GM23248 (cell line): ENCODE measurements at places on chromosomes 5 and 9.

- no peak for DNase-seq
Measured at GRCh38 chr9:134125413-134126095, 10.3 kb upstream of the WDR5 start.

- DNase-seq: no peak
Measured at GRCh38 chr5:10856071-10856470, 95.0 kb upstream of the DAP start.

DNA sequence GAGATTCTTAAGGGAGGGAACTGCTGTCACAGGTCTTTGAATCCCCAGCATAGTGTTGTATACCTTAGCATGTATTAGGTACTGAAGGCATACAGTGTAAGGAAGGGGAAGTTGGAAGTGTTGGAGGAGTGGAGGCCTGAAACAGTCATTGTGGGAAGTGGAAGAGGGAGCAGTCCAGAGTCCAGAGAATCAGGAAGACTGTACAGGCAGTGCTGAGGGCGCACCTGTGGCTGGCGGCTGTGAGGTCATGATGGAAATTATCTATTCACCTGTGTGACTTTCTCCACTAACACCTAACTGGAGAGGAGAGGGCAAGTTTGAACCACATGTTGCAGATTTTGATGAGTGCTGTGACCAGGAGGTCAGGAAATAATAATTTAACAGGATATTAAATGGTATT, 119.7 kb upstream of the NIPBL start:
- DNase-seq: no peak

- DNase-seq: no peak
Measured at GRCh38 chr5:179287071-179287470, 58.2 kb downstream of the ADAMTS2 start.

- DNase-seq: peak; percentile 8
Measured at GRCh38 chr5:79931866-79932265, 59.2 kb downstream of the MTX3 start.

DNA sequence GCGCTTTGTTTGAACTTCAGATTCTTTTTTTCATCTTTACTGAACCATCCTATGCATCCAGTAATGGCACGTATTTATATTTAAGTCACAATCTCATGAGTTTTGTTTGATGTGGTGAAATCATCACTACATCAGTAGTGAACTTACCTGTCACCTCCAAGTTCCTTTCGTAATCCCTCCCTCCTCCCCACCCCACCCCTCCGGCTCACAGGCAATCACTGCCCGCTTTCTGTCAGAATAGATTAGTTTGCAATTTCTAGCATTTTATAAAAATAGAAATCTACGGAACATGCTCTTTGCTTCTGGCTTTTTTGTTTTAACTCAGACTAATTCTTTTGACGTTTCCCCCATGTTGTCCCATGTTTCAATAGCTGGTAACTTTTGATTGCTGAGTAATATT, 305.4 kb upstream of the IRX4 start:
- no peak for DNase-seq

- no peak for DNase-seq
Measured at GRCh38 chr9:135138078-135138855, 50.8 kb downstream of the OLFM1 start.

DNA sequence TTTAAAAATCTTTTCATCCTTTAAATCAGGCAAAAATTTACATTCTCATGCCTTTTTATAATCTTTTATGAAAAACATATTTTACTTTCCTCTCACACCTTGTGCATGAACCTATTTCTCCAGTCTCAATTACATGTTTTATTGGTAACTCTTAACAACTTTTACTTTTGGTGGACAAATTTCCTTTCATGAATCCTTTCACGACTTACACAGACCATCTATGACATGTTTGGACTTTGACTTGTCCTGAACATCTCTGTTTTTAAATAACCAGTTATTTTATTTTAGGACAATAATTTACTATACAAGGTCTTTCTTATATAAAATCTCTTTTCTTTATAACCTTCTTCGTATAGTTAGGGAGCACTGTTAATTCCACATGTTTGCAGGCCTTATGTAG, 26.5 kb upstream of the MTMR12 start:
- DNase-seq: peak; percentile 13

DNA sequence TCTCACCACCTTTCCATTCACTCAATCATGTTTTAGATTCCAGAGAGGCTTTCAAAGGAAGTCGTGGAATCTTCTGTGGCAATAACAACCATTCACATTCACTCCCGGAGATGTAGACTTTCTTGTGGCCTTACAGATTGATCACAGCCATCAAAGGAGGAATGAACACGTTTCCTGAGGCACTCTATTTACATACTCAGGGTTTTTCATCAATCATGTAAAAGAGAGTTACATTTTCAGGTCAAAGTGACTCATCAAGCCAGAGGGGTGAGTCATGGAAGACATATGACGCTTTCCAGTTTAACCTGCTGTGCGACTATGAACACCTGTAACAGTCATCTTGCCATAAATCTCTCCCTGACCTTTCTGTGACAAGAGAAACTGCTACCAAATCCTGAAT, 39.3 kb upstream of the RAD23B start:
- DNase-seq: peak; percentile 48

DNA sequence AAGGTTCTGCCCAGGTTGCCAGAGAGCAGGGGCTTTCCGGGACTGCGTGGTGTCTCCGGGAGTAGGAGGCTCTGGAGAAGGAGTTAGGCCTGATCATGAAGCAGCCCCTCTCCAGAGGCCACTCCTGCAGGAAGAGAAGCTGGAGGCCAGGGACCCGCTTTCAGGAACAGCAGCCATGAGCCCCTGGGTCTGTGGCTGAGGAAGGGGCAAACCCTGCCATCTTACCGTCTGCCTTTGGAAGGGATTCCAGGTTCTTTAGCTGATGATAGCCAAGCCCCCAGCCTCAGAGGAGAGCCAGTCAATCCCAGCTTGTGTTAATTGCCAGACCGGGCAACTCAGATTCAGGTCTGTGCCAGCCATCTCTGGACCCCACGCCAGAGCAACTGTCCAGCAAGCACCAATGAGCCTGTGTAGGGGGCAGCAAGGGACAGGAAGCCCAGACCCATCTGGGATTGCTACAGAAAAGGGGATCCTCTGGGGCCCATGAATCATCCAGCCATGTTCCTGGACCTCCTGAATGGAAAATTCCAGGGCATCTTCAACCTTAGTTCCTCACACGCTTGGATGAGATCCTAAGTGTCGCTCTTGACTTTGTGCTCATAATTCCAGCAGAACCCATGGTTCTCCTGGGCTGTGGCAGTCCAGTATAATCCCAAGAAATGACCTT, 42.7 kb upstream of the MVB12B start:
- DNase-seq: no peak

DNA sequence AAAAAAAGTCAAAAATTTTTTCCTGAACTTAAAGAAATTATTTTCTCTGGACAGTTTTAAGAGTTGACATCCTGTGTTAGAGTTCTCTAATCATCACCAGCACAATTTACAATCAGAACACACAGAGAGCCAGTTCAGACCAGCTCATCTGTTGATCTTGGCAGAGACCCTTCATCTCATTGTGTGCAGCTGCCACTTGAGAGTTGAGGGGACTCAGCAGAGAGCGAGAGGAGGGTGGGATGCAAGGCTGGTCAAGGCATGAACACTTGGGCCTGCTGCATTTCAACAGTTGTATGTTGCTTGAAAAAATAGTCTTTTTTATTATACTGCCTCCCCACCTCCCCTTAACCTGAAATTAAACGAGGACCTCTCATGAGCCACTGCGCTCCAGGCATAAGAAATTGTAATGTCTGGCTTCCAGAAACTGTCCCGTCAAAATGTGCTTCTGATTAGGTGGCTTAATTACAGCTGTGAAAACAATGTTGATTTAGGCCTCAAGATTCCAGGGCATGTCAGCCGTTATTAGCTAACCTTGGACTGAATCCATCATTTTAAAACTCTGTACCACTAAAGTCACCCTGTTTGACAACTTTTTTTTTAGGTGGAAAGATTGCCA, 383.6 kb downstream of the CCDC171 start:
- DNase-seq: peak; percentile 55

GRCh38 chr5:37002176-37002751, 125.7 kb downstream of the NIPBL start:
- DNase-seq: no peak

GRCh38 chr5:179606071-179606909, 17.2 kb downstream of the HNRNPH1 start:
- DNase-seq: no peak

GRCh38 chr9:104858846-104859245, 69.1 kb downstream of the ABCA1 start:
- peak; percentile 58 for DNase-seq

- DNase-seq: no peak
Measured at GRCh38 chr9:129199044-129199435, 21.0 kb upstream of the IER5L start.

GRCh38 chr9:133906932-133907910, 84.9 kb downstream of the VAV2 start:
- DNase-seq: no peak

- no peak for DNase-seq
Measured at GRCh38 chr9:70535546-70536323, 121.3 kb upstream of the KLF9 start.

DNA sequence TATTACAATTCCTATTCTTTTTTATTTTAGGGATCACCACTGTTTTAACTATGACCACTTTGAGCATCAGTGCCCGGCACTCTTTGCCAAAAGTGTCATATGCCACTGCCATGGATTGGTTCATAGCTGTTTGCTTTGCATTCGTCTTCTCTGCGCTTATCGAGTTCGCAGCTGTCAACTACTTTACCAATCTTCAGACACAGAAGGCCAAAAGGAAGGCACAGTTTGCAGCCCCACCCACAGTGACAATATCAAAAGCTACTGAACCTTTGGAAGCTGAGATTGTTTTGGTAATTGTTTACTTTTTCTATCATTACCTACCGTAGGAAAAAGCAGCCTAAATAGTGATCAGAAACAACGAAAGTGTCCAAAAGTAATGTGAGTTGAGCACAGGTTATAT, 6.4 kb downstream of the GABRA6 start:
- DNase-seq: no peak

DNA sequence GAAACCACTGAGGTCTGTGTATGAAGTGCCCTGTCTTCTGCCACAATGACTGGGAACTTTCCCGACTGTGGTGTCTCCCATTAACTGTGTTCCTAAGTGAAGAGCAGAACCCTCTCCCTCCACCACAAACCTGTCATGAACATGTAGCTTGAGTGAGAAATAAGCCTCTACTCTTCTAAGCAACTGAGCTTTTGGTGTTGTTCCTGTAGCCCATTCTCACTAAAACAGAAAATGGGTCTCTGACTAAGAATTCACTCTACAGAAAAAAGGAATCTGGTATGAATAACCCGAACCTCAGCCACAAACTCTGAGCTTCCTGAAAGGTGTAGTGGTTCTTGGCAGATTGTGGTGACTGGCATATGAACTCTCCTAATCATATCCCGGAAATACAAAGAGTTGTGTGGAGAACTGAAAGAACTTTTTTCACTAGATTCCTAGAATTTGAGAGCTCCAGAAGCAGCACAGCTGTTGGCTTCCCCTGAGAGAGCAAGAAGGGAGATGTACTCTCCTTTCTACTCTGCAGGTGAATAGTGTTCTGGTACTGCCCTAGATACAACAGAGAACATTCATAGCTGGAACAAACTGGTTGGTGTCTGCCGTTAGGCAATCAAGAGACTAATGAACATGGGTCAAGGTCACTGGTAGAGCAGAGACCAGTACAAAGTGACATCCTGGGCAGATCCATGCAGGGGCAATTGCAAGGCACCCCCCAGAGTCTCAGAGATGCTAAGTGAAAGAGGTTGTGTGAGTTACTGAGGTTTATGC, 283.8 kb downstream of the PDE4D start:
- no peak for DNase-seq

DNA sequence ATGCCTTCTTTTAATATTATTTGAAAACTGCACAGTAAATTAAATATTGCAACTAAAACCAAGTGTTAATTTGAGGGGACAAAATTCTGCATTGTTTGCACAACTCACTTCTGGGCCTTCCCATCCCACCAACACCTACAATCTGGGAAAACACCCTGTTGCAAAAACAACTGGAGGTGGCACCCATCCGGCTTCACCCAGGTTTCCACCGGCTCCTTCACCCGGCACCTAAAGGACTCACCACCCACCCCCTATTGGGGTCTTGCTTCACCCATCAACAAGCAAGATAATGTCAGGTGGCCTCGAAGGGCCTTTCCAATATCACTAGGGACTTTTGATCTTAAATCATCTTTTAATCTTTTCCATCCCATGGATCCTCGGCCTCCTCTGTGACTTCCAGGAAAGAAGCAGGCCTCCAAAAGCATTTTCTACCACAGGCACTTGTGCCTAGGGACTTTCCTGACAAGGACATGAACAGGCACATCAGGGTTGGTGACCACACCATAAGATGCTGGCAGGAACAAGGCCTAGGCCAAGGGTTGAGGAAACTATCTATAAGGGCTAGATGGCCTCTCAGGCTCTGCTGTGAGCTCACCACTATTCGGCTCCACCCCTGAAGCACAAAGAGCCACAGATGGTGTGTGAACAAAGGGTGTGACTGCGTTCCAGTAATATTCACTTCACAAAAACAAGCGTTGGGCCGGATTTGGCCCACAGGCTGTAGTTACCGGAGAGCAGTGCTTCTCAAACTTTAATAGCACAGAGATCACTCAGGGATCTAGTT, 205.1 kb downstream of the AUH start:
- peak; percentile 37 for DNase-seq

- DNase-seq: peak; percentile 72
Measured at GRCh38 chr9:26129217-26129616, 451.0 kb upstream of the TUSC1 start.

DNA sequence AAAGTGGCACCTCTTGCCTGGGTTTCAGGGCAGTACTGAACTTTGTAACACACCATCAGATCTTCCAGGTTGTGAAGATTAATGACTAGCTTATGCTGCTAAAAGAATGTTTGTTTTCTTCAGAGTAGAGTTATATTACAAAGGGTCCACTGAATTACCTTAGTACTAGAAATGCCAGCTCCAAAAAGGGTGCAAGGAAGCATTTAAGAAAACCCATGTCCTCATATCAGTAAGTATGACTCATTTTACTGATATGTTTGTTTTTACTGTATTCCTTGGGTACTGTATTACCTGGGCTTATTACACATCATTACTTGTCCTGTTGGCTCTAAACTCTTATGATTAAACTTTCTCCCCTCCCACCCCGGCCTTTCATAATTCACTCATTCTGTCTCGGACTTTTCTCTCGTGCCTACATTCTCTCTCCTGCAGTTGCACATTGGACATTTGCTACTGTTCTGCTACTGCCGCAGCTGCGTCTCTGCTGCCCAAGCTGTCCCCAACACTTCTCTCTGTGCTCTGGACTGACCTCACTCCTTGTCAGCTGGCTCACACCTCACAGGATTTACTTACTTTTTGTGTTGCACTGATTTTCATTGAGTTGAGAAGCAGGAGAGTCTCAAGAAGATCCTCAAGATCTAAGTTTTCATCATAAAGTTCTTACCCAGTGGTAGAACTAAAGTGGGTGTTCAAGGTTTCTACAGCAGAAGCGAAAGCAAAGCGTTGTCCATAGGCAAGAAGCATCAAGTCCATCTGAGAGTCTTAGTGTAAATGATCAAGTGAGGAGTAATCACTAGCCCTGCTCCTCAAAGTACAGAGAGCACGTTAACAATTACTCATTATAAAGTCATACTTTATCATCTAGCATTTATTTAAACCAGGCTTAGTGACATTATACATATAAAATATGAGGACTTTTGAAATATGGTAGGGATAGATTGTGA, 53.2 kb upstream of the C9orf72 start:
- DNase-seq: no peak

- DNase-seq: peak; percentile 43
Measured at GRCh38 chr5:150505041-150505511, 2.9 kb upstream of the NDST1 start.

GRCh38 chr5:61575103-61575502, 243.0 kb downstream of the ZSWIM6 start:
- peak; percentile 69 for DNase-seq
